ENCODE measurements at places on chromosomes 7 and 10.

- no peak for DNase-seq
Observed at GRCh38 chr7:44415510-44415909, 74.9 kb downstream of the NUDCD3 start.

- DNase-seq: no peak
Observed at GRCh38 chr7:127793582-127793981, 141.6 kb downstream of the SND1 start.

DNA sequence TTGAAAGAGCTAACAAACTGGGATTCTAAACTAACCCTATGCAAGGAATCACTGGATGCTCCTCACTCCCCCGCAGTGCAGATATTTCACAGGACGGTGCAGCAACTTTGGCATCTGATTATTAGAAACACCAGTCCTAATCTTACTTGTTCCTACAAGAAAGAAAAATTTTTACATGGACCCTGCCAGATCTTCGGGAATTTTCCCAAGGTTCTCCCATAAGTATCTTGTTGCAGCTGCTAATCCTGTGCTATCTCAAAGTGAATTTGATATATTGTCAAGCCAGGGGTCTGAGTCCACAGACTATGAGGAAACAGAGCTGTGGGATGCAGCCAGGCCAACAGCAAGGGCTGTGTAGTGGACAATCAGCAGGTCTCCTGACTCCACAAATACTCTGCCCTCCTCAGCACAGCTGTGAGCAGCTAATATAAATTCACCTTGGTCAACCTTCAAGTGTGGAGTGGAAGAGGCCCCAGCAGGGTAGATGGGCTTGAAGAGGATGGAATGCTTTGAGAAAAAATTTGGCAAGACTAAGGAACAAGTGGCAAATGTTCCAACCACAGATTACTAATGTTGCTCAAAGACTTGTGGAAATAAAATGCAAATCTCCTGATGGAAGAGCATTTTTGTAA, 25.6 kb downstream of the VSTM4 start:
- DNase-seq: no peak

DNA sequence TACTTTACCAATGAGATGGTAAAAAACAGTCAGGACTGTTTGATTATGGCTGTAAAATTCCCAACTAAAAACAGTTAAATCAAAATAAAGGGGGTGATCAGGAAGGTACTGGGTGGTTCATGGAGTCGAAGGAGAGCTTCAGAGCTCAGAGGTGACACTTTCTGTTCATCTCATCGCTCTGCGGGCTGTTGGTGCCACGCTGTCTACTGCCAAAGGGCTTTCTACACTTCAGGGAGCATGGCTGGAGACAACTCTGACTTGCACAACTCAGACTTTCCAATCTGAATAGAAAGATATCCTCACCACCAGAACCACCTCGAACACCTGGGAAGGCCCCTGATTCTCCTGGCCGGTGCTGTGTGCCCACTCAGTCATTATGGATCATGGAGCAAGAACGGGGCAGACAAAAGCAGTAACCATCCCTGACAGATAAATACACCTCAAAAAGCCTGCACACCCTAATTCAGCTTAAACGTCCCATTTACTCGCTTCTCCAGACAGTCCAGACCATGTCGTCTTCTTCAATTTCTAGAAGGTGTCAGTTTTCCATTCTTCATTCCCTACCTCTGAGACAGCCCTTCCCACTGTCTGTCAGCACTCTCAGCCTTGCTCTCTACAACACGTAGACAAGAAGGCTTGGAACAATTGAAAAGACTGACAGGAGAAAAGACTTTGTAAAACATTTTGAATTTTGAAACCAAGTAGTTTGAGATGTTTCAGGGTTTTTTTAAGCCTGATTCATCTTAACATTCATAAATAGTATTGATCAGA, 348.7 kb upstream of the NFE2L3 start:
- DNase-seq: no peak
